Activated CD4-positive, alpha-beta T cell treated with anti-CD3 and anti-CD28 coated beads, Interleukin-2, amount 10 ng/mL, durations not matched to agents 7 days and 5 days (primary cell): ENCODE measurements at places on chromosomes 2 and 18. TPM values are rescaled to one million over a fixed set of nuclear protein-coding genes. Genes with fewer than 3 reads are reported as not detected.

- H3K4me3 ChIP-seq: no peak overlapping the region
- no peak overlapping the region for H3K27ac ChIP-seq
- H3K27me3 ChIP-seq: peaks cover under 1% of the 10 kb centered on the region
- no peaks in the 10 kb centered on the region for H3K36me3 ChIP-seq
- no peaks in the 10 kb centered on the region for H3K4me1 ChIP-seq
- no peak for DNase-seq
Measured at GRCh38 chr2:67234440-67234839, 162.7 kb upstream of the ETAA1 start.

DNA sequence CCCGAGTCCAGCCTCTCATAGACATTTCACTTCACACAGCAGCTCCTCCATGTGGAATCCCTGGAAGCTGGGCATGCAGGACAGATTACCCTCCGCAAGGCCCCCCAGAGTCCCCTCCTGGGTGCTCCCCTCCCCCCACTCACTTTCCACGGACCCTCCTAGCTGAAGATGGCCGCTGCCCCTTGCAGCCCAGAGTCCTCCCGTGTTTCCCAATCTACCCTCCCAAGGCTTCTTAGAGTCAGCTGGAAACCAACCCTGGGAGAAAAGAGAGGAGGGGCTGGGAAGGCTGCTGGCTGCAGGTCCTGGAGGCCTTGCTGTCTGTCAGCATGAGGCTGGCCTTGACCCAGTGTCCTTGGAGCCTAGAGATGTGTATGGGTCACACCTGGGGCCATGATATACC, 49.0 kb upstream of the HAAO start:
- H3K36me3 ChIP-seq: no peaks in the 10 kb centered on the region
- H3K27ac ChIP-seq: no peak overlapping the region
- DNase-seq: no peak
- H3K4me3 ChIP-seq: no peak overlapping the region
- H3K27me3 ChIP-seq: no peaks in the 10 kb centered on the region

DNA sequence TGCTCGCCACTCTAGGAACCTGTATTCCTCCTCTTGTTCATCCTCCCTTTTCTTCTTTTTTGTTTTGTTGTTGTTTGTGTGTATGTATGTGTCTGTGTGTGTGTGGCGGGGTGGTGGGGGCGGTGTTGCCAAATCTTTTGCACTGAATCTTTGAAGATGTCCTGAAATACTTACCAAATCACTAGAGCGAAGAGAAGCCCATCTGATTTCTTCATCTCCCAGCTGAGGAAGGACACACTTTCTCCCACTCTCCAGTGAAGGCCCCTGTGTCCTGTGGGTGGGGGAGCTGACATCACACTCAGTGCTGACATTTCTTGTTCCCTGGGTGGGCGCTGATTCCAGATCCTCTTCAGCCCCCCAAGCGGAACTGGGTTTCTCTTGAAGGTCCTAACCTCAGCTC, 74.5 kb downstream of the NEDD4L start:
- no peak overlapping the region for H3K27ac ChIP-seq
- no peaks in the 10 kb centered on the region for H3K27me3 ChIP-seq
- no peak for DNase-seq
- H3K4me1 ChIP-seq: peaks cover 7% of the 10 kb centered on the region

- no peaks in the 10 kb centered on the region for H3K4me1 ChIP-seq
- no peak for DNase-seq
- no peak overlapping the region for H3K27ac ChIP-seq
Measured at GRCh38 chr18:22113144-22113844, 56.1 kb upstream of the GATA6 start.

DNA sequence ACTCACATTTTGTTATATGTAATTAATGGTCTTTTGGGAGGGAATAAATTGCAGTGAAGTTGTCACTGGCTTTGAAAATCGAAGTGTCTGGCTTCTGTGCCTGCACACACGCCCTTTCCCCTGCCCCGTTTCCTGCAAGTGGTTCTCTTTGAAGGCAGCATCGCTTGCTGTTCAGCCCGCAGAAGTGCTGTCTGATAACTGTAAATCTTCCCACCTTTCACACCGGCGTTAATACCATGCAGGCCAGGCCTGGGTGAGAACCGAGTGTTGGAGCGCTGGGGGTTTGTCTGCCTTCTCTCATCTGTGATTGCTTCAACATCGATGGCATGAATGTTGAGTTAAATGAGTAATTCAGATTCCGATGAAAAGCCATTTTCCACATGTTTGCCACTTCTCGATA, 37.9 kb upstream of the RPL31 start:
- H3K4me1 ChIP-seq: peaks cover 9% of the 10 kb centered on the region
- H3K36me3 ChIP-seq: no peaks in the 10 kb centered on the region
- H3K4me3 ChIP-seq: no peak overlapping the region
- H3K27me3 ChIP-seq: no peaks in the 10 kb centered on the region

GRCh38 chr18:76475450-76476194, 19.4 kb downstream of the ZNF516 start:
- no peak overlapping the region for H3K27ac ChIP-seq
- H3K4me3 ChIP-seq: no peak overlapping the region
- DNase-seq: no peak
- peaks cover 13% of the 10 kb centered on the region for H3K27me3 ChIP-seq
- no peaks in the 10 kb centered on the region for H3K36me3 ChIP-seq
- H3K4me1 ChIP-seq: peaks cover 24% of the 10 kb centered on the region

DNA sequence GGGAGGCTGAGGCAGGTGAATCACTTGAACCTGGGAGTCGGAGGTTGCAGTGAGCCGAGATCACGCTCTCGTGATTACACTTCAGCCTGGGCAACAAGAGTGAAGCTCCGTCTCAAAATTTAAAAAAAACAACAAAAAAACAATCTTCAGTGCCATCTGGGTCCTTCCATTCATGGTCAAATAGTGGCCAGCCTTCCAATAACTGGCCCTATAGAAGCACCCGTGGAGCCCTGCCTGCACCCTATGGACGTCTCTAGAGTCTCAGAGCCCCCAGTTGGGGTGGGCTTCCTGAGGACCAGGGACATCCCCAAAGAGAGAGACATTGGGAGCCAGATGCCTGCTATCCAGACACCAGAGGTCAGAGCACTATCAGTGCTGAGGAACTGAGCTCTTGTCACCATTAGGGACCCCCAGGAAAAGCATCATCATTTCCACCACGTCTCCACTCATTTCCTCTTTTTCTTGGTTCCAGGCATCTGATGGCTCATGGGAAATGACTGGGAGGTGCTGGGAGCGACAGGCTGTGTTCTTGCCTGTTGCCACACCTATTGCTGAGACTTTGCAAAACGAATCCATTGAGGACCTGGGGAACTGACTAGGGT, 9.4 kb downstream of the NEU2 start:
- peaks cover 3% of the 10 kb centered on the region for H3K27me3 ChIP-seq
- no peak for DNase-seq
- no peaks in the 10 kb centered on the region for H3K4me1 ChIP-seq
- H3K27ac ChIP-seq: no peak overlapping the region
- H3K4me3 ChIP-seq: no peak overlapping the region
- no peaks in the 10 kb centered on the region for H3K36me3 ChIP-seq

- peaks cover 37% of the 10 kb centered on the region for H3K4me1 ChIP-seq
- peaks cover 4% of the 10 kb centered on the region for H3K27me3 ChIP-seq
- H3K36me3 ChIP-seq: peaks cover 22% of the 10 kb centered on the region
- peak overlapping the region; percentile 63 for H3K4me3 ChIP-seq
Measured at GRCh38 chr2:130336877-130337734, 5.6 kb upstream of the IMP4 start.

DNA sequence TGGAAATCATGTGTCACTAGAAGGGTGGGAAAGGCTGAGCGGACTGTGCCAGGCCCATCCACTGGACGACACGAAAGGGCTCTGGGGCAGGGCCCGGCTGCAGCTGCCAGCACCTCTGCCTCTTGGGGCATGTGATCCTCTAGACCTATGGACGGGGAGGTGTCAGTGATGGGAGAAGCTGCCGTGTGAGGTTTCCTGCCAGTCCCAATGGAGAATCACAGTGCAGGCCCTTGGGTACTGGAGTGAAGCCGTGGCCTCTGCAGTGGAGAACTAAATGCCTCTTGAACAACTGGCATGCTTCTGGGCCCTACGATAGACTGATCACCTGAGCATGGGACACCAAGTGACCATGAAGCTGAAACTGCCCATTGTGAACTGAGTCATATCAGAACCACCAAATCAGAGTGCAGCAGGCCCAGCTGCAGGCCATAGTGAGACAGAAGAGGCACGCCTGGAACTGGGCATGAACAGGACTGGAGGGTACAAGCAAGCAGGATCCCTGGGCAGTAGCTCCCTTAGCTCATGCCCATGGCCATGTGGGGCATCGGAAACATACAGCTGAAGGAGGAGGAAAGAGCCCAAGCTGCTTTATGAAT, 18.8 kb upstream of the RHOB start:
- H3K36me3 ChIP-seq: no peaks in the 10 kb centered on the region
- H3K27me3 ChIP-seq: peaks cover 13% of the 10 kb centered on the region
- H3K27ac ChIP-seq: peak overlapping the region; percentile 37
- no peak overlapping the region for H3K4me3 ChIP-seq

GRCh38 chr18:47983946-47984345, 53.5 kb upstream of the SMAD2 start:
- no peak overlapping the region for H3K27ac ChIP-seq
- DNase-seq: no peak
- H3K4me3 ChIP-seq: no peak overlapping the region
- no peaks in the 10 kb centered on the region for H3K36me3 ChIP-seq
- H3K4me1 ChIP-seq: no peaks in the 10 kb centered on the region
- H3K27me3 ChIP-seq: peaks cover 1% of the 10 kb centered on the region

- no peak for DNase-seq
- H3K27ac ChIP-seq: no peak overlapping the region
- no peak overlapping the region for H3K4me3 ChIP-seq
- peaks cover 12% of the 10 kb centered on the region for H3K36me3 ChIP-seq
- H3K27me3 ChIP-seq: no peaks in the 10 kb centered on the region
Measured at GRCh38 chr18:56878711-56879110, 227.6 kb downstream of the WDR7 start.

DNA sequence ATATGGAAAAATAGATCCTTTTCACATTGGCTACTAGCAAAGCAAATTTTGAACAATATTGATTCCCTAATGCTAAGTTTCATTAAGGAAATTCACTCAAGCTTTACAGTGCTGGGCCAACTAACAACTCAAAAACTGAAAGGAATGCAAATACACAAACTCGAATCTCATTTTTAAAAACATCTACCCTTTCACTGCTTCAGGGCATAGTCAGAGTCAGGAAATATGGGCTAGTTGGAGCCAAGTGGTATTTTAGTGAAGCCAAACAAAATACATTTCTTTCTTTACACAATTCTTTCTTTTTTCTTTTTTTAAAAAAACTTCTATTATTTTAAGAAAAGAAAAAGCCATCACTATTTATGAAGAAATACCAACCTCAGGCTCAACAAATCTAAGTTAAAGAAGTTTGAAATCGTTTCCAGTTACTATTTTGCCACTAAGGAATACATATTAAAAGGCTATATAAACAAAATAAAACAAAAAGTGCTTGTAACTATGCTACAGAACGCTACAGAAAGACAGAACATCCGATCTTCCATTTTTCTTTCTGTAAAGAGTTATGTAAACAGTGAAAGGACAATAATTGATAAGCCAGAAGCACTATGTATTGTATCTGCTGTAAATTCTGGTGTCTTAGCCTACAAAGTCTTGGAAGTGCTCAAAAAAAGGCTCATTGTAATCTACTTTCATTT, 113.6 kb upstream of the STK17B start:
- peaks cover 45% of the 10 kb centered on the region for H3K4me1 ChIP-seq
- no peaks in the 10 kb centered on the region for H3K27me3 ChIP-seq
- no peak overlapping the region for H3K27ac ChIP-seq
- H3K36me3 ChIP-seq: peaks cover 5% of the 10 kb centered on the region

DNA sequence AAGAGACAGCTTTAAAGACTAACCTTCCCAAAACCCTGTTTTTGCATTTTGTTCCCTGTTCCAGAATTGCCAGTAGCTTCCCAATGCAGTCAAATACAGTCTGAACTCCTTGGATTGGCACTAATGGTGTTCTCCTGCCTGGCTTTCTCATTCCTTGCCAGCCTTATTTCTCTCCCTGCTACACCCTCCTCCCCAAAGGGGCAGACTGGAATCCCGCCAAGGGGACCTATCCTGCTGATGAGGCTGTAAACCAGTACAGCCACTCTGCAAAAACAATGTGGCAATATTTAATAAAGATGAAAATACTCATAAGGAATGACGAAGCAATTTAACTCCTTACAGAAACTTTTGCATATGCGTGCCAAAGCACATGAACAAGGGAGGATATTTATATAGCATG, 4.5 kb upstream of the SLC4A5 start:
- no peak overlapping the region for H3K27ac ChIP-seq
- no peak overlapping the region for H3K4me3 ChIP-seq
- H3K36me3 ChIP-seq: no peaks in the 10 kb centered on the region
- H3K27me3 ChIP-seq: peaks cover 6% of the 10 kb centered on the region
- DNase-seq: no peak

GRCh38 chr18:51425475-51425874, 228.0 kb upstream of the MEX3C start:
- no peaks in the 10 kb centered on the region for H3K27me3 ChIP-seq
- peaks cover 2% of the 10 kb centered on the region for H3K4me1 ChIP-seq
- no peaks in the 10 kb centered on the region for H3K36me3 ChIP-seq
- H3K4me3 ChIP-seq: no peak overlapping the region
- DNase-seq: no peak

Gene NTSR2
- not detected for total RNA-seq

Gene CAPN14
- 0.12 TPM for total RNA-seq

Gene UGT1A5
- not detected for total RNA-seq
